Right ventricle myocardium inferior (tissue), 1 donor: ENCODE measurements at places on chromosomes 2 and 18. TPM values are rescaled to one million over a fixed set of nuclear protein-coding genes. Genes with fewer than 3 reads are reported as not detected.

GRCh38 chr18:12989397-12990122 is 1.6 kb upstream of the CEP192 start:
- no peak for DNase-seq

DNA sequence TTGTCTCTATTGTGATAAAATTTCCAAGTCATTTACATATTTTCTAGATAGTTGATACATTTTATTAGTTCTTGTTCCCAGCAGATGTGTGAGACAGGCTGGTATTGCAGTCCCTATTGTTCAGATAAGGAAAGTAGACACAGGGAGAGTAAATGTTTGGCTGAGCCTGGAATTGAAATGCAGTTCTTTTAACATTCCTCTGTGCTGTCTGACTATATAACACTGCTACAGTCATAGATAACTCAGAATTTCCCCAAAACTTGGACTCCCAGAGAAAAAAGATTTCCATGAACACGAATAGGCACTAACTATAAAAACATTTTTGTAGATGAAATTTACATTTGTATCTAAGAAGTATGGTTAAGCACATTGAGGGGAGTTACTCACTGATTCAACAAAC is 71.4 kb downstream of the PLCL1 start:
- DNase-seq = no peak

DNA sequence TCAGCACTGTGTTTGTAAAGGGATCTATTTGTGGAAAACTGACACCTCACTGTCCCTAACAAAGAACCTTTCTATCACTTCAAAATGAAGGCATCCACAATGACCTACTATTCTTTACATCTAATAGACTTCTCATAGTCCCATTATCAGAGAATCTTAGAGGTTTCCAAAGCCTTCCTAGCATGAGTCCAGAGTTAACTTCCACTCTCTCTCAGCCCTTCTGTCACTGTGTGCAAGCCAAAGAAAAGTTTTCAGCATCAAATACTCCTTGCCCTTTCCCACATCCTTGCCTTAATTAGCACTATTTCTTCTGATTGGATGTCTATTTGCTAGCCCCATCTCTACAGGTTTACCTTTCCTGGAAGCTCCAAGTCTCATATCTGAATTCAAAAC is 178.5 kb downstream of the ERBB4 start:
- DNase-seq = no peak

- DNase-seq = no peak
Measured at GRCh38 chr2:112881217-112881985, 29.6 kb upstream of the IL37 start.

- no peak for DNase-seq
Measured at GRCh38 chr18:9596226-9596625, 18.1 kb downstream of the PPP4R1 start.

GRCh38 chr18:45671321-45671720 is 52.7 kb upstream of the SLC14A1 start:
- no peak for DNase-seq

DNA sequence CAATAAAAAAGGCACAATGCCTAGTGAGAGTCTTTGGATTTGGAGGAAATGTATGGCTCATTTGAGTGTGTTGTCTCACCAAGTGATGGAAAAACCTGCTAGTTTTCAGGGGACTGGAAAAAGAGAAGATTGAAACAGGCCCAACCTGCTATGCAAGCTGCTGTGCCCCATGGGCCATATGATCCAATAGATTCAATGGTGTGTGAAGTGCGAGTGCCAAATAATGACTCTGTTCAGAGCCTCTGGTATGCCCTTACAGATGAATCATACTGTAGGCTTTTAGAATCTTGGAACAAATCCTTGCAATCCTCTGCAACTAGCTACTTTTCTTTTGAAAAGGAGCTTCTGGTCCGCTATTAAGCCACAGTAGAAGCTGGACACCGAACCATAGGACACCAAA is 529.8 kb upstream of the CNTNAP5 start:
- DNase-seq = no peak

- no peak for DNase-seq
Measured at GRCh38 chr2:220410296-220410695, 782.9 kb downstream of the SLC4A3 start.

DNA sequence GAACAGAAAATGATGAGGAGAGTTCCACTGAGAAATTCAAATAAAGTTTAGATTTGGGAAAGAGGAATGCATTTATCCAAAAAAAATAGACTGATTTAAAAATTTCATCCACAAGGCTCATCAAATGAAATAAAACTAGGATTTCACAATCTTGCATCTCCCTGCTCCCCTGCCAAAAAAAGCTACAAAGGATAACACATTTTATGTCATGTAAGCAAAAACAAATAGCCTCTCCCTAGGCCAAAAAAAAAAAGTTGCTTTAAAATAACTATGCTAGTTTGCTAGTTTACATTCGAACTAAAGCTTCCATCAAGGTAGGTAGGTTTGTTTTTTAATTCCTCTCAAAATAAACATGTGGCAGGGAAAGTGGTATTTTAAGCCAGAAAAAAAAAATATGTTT is 465.5 kb upstream of the ID2 start:
- no peak for DNase-seq

- no peak for DNase-seq
Measured at GRCh38 chr18:24762511-24762910, 302.1 kb downstream of the HRH4 start.

DNA sequence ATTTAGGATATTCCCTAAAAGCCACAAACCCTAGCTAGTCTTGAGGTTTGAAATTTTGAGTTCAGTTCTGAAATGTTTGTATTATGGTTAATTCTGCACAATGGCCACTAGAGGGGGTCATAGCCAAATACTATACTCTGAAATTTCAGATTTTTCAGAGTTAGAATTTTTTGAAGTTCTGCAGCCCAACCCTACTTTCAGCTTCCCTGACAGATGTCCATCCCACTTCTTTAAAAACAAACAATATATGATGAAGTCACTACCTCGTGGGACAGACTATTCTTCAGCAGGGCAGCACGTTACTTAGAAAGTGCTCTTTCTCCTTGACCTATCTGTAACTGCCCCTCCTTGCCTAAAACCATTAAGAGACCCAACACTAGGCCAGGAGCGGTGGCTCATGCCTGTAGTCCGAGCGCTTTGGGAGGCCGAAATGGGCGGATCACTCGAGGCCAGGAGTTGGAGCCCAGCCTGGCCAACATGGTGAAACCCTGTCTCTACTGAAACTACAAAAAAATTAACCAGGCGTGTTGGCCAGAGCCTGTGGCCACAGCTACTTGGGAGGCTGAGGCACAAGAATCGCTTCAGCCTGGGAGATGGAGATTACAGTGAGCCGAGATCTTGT is 48.2 kb upstream of the PAPOLG start:
- DNase-seq = no peak

DNA sequence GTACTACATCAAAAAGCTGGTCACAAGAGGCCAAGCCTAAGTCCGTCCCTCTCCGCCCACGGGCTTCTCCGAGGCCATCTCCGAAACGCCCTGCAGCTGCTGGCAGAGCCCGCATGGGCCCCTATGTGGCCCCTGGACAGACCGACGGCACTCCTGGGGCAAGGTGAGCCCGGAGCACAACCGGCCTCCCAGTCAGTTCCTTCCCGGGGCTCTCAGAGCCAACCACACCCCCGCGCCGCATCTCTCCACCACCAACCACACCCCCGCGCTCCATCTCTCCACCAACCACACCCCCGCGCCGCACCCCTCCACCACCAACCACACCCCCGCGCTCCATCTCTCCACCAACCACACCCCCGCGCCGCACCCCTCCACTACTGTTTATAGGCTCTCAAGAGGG is 93.5 kb downstream of the ZNF516 start:
- DNase-seq = no peak

AQP12A gene
- total RNA-seq = not detected

GPR55 gene
- not detected for total RNA-seq
